ENCODE measurements at places on chromosomes 6 and 20. TPM values are rescaled to one million over a fixed set of nuclear protein-coding genes. Genes with fewer than 3 reads are reported as not detected.
A peak's percentile ranks its signal among the peaks of the same experiment; 100 is the strongest.

The SLC22A23 gene
- total RNA-seq = 3.3 TPM

- H3K4me1 ChIP-seq = peaks cover 12% of the 10 kb centered on the region
- no peaks in the 10 kb centered on the region for H3K36me3 ChIP-seq
- no peak overlapping the region for H3K4me3 ChIP-seq
Observed at GRCh38 chr6:90898763-90899162, 311.9 kb upstream of the MAP3K7 start.

- DNase-seq = peak; percentile 91
- peaks cover 33% of the 10 kb centered on the region for H3K27me3 ChIP-seq
- H3K36me3 ChIP-seq = no peaks in the 10 kb centered on the region
- H3K27ac ChIP-seq = peak within 1 kb of the TSS; percentile 69
- H3K4me1 ChIP-seq = peaks cover 42% of the 10 kb centered on the region
- peak within 1 kb of the TSS; percentile 93 for H3K4me3 ChIP-seq
Observed at GRCh38 chr6:33208091-33208967, at the start of gene RING1. TSS of gene RING1 (plus strand) at chr6:33208500. CDS start at chr6:33208823, 323 bp downstream.

DNA sequence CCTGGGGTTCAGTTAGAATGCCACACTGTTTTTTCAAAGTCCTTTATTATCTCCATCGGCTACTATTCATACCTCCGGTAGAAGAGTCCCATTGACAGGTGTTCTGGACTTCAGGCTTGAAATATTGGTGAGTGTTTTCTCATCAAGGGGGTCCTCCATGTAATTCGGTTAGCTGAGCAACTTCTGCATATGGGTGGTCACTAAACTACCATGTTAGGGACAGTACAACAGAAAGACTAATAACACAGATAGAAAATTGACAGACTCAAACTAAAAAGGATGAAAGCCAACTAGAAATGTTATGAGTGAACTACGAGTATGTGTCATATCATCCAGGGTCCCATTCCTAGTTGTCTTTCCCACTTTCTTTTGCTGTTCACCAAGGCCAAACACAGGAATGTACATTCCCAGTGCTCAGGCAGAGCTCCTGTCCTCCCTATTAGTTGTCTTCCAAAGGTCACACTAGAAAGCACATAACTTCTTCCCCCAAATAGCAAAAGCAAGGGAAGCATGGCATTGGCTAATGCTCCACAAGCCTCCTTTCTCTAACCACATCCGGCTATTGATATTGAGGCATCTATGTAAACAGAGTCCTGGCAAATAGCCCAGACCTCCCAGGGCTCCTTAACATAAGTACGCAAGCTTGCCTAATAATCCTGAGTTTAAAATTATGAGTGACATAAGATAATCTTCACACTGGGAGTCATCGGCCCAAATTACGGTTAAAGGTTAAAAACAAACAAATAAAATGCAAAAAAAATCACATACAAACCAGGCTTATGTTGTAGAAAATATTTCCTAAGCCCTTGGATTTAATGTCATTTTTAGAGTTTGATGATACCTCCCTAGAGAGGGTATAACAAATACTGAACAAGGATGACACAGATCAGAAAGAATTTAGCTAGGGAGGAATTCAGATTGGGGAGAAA lies 13.2 kb downstream of the CCN2 start:
- no peak for DNase-seq
- H3K36me3 ChIP-seq = no peaks in the 10 kb centered on the region
- no peaks in the 10 kb centered on the region for H3K27me3 ChIP-seq
- no peaks in the 10 kb centered on the region for H3K4me1 ChIP-seq

The C20orf96 gene
- 6.0 TPM for total RNA-seq

The ACSS1 gene
- not detected for total RNA-seq

DNA sequence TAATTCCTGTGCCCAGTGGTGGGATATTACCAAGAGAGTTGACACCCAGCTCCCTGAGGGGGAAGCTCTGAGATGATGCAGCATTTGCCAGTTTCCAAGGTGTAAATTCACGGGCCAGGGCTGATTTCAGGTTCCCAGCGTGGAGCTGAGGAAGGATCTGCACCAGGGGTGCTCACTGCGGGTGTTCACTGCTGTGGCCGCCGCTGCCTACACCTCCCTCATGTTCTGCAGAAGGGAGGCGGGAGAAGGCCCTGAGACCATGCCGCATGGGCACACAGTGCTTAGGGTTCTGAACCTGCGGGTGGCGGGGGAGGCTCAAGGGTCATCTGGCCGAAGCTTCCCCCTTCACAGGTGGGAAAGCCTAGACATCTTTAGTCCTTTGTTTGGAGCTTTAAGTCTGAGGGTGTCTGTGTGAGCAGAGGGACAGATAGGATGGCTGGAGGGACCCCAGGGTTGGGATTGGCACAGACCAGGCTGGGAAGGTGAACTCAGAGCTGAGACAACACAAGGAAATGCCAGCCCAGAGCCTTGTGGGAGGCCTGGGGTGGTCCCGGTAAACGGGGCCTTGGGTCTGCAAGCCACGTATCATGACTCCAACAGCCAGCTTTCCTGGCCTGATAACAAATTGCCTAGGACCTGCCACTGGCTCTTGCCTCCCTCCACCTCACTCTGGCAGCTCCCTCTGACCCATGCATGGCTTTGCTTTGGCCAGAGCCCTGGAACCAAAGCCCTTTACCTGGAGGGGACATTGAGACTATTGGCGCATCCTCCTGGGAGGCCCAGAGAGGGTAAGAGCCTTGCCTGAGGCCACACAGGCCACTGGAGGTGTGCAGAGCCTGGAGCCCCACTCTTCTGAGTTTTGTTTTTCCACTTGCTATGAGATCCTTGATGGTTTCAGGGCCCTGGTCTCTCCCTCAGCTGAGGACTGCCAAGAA lies 40.4 kb downstream of the SYNJ2 start:
- H3K36me3 ChIP-seq = no peaks in the 10 kb centered on the region
- H3K27me3 ChIP-seq = no peaks in the 10 kb centered on the region
- H3K27ac ChIP-seq = no peak overlapping the region
- no peak for DNase-seq
- peaks cover 1% of the 10 kb centered on the region for H3K4me1 ChIP-seq

DNA sequence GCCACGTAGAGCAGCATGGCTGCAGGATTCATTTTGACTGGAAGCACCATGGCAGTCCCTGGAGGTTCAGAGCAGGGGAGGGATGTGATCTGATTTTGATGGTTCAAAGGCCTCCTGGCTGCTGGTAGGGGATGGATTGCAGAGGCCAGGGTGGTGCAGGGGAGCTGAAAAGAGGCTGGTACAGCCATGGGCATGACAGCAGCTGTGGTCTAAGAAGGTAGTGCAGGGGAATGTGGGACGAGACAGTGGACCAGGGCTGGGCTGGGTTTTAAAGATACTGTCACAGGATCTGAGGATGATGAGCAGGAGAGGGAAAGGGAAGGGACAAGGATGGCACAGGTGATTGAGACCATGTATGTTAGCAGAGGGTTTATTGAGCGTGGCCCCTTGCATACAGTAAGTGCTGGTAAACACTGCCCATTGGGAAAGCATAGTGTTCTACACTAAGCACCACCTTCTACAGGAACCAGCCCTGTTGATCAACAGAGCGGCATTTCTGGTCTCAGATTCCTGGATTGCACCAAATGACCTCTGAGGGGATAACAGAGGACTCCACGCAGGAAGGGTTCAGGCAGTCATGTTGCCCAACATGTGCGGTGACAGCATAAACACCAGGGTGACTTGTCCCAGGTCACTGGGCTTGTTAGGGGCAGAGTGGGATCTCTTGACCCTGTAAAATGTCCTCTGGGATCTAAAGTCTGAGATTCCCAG lies 14.5 kb upstream of the SIRPA start:
- DNase-seq = no peak
- no peak overlapping the region for H3K27ac ChIP-seq
- no peaks in the 10 kb centered on the region for H3K36me3 ChIP-seq
- H3K27me3 ChIP-seq = no peaks in the 10 kb centered on the region
- no peak overlapping the region for H3K4me3 ChIP-seq

The POU5F1 gene
- 17.2 TPM for total RNA-seq

GRCh38 chr6:90251295-90251992 lies 45.2 kb downstream of the BACH2 start:
- no peak overlapping the region for H3K4me3 ChIP-seq
- no peak for DNase-seq
- no peaks in the 10 kb centered on the region for H3K36me3 ChIP-seq
- H3K27me3 ChIP-seq = no peaks in the 10 kb centered on the region

GRCh38 chr6:56430629-56431600 lies 183.5 kb upstream of the COL21A1 start:
- no peaks in the 10 kb centered on the region for H3K4me1 ChIP-seq
- no peak overlapping the region for H3K4me3 ChIP-seq
- DNase-seq = no peak
- H3K27ac ChIP-seq = no peak overlapping the region
- H3K27me3 ChIP-seq = no peaks in the 10 kb centered on the region

The FABP7 gene
- total RNA-seq = 58.2 TPM

DNA sequence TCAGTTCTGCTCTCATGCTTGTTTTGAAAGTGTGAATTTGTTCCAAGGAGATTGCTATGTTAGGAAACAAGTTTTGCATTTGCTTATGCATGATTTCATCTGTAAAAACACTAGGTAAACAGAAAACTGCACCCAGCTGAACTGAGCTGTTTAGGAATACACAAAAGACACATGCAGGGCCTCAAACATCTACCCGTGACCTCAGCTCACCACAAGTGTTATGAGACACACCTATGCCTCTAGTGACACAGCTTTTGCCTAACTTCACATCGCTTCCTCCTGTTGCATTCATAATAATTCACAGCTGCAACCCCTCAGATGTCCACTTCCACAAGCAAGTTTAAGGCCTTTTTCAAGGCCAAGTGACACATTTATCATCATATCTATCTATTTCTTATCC lies 98.0 kb upstream of the SLC24A3 start:
- H3K36me3 ChIP-seq = no peaks in the 10 kb centered on the region
- H3K4me1 ChIP-seq = no peaks in the 10 kb centered on the region
- H3K27ac ChIP-seq = no peak overlapping the region
- no peak for DNase-seq

The TOX2 gene
- not detected for total RNA-seq

The PSORS1C1 gene
- not detected for total RNA-seq

The OSTM1 gene
- 18.0 TPM for total RNA-seq

- H3K27ac ChIP-seq = no peak overlapping the region
- no peak for DNase-seq
- H3K4me3 ChIP-seq = no peak overlapping the region
Observed at GRCh38 chr6:143822584-143823024, 20.5 kb upstream of the LTV1 start.

GRCh38 chr6:41161851-41162552 lies 914 bp downstream of the TREM2 start:
- no peak for DNase-seq
- no peaks in the 10 kb centered on the region for H3K36me3 ChIP-seq
- H3K27ac ChIP-seq = no peak overlapping the region
- H3K4me1 ChIP-seq = no peaks in the 10 kb centered on the region

The PABPC1L gene
- 56.3 TPM for total RNA-seq

The TFAP2A gene
- total RNA-seq = 0.39 TPM

The LST1 gene
- not detected for total RNA-seq

The SUMO4 gene
- 0.82 TPM for total RNA-seq

DNA sequence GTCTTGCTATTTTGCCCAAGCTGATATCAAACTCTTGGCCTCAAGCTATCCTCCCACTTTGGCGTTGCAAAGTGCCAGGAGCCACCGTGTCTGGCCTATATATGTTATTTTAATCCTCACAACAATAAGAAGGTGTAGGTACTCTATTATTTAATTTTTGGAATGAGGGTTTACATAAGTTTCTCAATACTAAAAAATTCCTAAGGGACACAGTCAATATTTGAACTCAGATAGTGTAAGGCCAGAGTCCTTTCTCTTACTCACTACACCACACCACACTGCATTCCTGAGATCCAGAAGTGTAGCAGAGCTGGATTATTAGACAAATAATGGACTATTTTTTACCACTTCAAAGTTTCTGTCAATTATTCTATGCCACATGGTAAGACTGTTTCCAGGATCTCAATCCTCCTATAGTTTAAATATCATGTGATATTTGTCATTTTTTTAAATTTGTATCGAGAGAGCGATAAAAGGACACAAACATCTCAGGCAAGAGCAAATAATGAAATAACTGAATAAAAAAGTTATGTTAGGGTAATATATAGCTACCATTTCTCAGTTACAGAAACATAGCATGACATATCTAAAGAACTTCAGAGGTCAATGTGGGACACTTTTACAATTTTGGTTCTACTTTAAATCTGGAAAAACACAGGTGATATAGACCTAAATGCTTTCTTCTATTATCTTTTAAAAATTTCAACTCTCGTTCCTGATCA lies 162.2 kb upstream of the THEMIS start:
- H3K4me1 ChIP-seq = peaks cover 15% of the 10 kb centered on the region
- DNase-seq = no peak
- H3K36me3 ChIP-seq = no peaks in the 10 kb centered on the region
- no peak overlapping the region for H3K27ac ChIP-seq

- no peak overlapping the region for H3K4me3 ChIP-seq
- H3K4me1 ChIP-seq = no peaks in the 10 kb centered on the region
- no peak overlapping the region for H3K27ac ChIP-seq
- no peak for DNase-seq
- no peaks in the 10 kb centered on the region for H3K36me3 ChIP-seq
Observed at GRCh38 chr6:2179950-2180349, 65.5 kb downstream of the GMDS start.
